HTR-8/SVneo (cell line): ENCODE measurements at places on chromosomes 5 and 9.

GRCh38 chr9:126496781-126497659 is 116.7 kb upstream of the LMX1B start:
- no peak for DNase-seq

DNA sequence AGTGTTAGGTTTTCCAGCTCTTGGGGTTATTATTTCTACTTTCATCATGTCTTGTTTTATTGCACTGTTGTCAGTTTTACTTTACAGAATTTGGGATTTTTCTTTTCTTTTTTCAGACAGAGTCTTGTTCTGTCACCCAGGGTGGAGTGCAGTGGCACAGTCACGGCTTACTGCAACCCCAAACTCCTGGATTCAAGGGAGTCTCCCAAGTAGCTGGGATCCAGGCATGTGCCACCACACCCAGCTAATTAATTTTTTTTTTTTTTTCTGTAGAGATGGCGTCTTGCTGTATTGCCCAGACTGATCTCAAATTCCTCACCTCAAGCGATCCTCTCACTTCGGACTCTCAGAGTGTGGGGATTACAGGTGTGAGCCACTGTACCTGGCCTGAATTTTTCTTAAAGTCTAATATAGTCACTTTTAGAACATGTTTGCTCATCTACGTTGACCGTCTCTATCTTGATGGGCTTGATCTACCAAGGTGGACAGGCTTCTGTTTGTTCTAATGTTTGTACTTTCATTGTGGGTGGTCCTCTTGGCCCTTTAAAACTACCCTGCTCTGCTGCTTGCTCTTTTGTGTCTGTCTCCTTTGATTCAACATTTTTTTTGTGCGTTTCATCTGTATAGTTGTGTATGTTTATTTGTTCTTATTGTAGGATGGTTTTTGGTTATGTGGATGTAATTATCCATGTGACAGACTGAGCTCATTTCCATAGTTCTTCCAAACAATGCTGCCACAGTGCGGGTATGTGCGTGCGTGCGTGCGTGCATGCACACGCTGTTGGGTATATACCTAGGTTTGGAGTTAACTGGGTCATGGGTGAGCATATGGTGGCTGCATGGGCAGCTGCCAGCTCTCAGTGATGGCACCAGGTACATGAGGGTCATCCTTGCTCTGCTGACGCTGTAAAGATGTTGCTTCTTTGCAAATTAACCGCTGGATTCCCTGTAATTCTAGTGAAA is 18.1 kb downstream of the PRRC2B start:
- no peak for DNase-seq

GRCh38 chr5:98483301-98483685 is 290.2 kb upstream of the RGMB start:
- no peak for DNase-seq

DNA sequence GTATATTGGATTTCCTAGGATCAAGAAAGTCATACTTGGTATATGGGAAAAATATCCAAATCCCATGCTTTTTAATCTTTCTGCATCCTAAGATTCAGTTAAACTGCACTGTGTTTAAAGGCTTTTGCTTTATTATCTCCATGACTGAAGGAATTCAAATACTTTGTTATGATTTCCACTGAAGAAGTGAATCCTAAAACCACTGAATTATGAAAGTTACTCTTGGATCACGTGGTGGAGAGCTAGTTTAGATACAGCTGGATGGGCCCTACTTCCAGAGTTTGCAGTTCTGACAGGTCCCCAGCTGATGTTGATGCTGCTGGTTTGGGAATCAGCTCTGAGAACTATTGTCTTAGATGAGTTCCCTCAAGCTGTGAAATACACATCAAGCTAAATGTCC is 5.0 kb downstream of the DAB2 start:
- DNase-seq, result no peak

DNA sequence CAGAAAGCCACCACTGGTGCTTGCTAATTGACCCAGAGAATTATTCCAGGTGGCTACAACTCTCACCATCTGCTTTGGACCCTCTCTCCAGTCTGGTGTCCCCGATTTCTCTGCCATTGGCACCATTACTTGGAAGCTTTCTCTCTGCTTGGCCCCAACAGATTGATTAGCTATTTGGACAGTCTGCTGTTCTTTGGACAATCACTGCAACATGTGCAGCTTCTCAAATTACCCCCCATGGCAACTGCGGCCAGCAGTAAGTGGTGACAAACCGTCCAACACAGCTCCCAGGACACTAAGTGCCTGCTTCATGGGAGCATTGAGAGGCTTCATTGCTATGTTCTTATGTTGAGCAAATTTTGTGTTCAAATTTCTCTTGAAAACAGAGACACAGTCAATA is 309.8 kb downstream of the TAF11L14 start:
- DNase-seq, result no peak

- DNase-seq, result no peak
Measured at GRCh38 chr9:120480707-120481106, 99.3 kb downstream of the CDK5RAP2 start.

- DNase-seq, result no peak
Measured at GRCh38 chr9:120645760-120646159, 65.8 kb upstream of the CDK5RAP2 start.

DNA sequence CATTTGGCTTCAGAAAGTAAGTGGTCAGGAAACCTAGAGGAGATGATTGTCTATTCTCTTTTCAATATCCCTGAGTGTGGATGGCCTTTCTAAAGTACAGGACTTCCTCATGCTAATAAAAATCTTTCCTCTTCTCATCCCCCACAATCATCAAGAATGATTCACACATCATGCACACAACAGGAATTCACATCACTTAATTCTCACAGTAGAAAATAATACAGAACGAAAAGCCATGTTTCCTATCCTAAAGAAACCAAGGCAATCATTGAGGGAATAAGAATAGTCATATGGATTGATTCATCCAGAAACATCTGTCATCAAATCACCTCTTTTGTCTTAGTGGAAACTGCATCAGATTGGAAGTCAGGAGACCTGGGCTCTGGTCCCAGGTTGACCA is 203.1 kb upstream of the PIK3R1 start:
- DNase-seq, result no peak

DNA sequence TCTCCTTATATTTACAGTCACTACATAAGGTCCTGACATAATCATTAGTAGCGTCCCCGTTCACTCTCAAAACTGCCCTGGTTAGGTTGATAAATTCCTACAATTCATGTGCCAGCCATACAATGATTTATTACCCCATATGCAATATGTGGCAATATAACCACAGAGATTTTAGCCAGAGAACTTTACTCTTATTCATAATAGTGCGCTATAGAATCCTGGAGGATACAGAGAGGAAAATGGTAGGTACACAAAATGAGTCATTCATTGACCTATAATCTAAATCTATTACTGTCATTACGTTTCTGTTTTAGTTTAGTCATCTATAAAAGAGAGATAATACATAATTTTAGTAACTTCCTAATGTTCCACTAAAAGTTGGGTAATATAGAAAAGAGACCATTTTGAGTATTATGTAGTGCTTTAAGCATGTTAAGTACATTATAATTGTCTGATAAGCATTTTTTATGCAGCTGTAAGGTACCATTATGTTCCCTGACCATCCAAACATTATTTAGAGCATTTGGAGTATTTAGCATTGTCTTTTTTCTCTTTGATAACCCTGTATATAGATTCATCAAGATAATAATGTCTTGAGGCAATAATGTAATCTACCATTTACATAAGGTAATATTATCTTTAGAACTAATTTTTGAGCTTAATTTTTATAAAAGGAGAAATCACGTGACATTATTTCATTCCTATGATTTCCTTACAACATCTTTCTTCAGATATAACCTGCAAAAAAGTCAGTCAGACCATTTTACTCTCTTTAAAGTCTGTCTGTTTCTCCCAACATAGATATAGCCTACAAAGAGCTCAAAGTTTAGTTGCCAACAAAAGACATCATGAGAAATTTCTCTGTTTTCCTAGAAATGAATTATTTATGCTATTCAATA is 655.5 kb upstream of the ZNF608 start:
- DNase-seq, result peak; percentile 22
